Hypothalamus (tissue), 51 donors: ENCODE measurements at places on chromosomes 4 and X.

- DNase-seq, result no peak
These were observed 1.2 kb downstream of the TMSB4X start for GRCh38 chrX:12975991-12976558.

GRCh38 chr4:141004823-141005222, 128.4 kb downstream of the RNF150 start:
- DNase-seq, result no peak

- DNase-seq, result no peak
These were observed 547.5 kb downstream of the NLGN4X start for GRCh38 chrX:5681159-5681558.

DNA sequence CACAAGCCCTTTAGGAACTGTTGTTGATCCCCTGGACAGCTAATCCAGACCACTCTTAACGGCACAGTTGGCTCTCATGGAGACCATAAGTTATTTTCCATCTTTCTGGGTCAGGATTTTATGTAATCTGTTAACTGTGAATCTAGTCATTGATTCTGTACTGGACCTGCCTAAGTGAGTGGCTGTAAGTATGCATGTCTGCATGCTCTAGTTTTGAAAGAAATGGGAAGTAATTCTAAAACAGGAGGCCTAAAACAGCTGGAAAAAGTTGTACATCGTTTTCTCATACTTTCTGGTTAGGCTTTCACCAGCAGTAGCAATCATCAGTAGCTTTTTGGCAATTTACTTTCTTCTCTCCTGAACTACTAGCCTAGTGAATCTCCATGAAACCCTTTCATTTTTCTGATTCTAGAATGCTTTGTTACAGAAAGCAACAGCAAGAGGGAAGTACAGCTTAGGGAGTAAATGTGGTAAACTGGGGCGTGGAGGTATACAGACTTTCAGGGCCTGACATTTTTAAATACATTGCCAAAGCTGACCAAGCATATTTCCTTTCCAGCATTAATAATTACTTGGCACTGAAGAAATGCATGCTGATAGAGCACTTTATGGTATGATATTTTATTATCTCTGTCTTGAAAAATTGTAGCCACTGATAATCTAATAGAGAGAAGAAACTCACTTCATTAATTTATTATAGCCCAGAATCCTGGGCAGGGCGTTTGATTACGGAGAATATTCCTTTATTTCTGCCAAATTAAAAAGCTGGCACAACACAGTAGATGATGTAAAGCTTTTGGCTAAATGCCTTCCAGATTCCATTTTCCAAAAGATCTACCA, 202.7 kb downstream of the BANK1 start:
- no peak for DNase-seq

DNA sequence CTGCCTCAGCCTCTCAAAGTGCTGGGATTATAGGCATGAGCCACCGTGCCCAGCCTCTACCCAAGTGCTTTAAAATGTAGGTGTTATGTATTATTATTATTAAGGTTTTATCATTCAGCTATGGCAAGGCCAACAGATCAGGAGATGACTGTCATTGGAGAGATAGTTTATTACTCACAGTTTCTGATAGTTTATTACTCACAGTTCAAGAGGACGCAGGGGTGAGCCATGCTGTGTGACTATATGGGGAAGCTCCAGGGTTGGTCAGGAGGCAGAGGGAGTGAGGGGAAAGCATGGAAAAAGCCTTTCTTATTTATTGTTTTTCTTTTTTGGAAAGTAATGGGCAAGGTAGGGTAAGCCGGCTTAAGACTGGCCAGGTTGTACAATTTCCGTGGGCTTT, 25.4 kb upstream of the ARSD start:
- no peak for DNase-seq

GRCh38 chr4:100311181-100311580, 120.9 kb upstream of the DDIT4L start:
- no peak for DNase-seq

GRCh38 chr4:37845201-37845600, 18.7 kb downstream of the PGM2 start:
- DNase-seq, result no peak

DNA sequence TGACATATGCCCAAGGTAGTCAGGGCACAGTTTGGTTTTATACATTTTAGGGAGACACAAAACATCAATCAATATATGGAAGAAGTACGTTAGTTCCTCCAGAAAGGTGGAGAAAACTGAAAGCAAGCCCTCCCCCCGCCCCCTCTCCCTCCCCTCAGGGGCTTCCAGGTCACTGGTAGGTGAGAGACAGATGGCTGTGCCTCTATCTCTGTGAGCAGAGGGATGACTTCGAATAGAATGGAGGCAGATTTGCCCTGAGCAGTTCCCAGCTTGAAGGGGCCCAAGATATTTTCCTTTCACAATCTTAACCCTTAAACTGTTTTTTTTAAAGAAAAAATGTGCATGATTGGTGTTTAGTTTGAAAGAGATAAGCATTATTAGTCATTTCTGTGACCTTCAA, 114.0 kb downstream of the PCDH10 start:
- DNase-seq, result no peak

DNA sequence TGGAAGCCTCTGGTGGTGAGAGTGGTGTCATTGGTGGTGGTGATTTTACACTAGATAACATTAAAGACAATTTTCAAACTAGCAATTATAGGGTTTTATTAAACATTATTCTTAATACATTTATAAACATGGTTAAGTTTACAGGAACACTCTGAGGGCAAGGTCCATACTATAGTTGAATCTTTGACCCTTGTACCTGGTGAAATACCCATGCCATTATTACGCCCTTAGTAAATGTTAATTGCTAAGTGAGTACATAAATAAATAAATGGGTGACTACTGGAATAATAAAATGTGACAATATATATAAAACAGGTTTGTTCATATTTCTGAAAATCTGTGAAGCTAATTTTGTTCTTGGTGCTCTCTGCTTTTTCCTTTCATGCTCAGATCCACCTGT, 13.6 kb upstream of the CLNK start:
- DNase-seq, result no peak

- no peak for DNase-seq
These were observed 1993.8 kb downstream of the ARAP2 start for GRCh38 chr4:34250562-34250961.

DNA sequence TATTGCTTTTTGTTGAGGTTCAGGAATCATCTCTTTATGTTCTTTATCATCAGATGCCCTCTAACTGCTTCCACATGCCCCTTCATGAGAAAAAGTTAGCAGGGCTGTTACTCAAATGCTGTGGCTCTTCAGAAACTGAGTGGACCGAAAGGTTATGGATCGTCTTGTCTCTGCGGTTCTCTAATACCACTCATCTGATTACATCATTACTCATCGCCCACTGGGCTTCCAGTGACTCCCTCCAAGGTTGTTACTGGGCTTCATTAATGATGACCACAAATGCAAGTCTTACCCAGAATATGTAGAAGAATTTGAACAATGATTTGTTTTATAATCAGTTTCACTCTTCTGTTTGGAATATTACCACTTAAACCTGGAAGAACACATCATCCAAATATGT, 67.7 kb downstream of the RWDD4 start:
- no peak for DNase-seq

DNA sequence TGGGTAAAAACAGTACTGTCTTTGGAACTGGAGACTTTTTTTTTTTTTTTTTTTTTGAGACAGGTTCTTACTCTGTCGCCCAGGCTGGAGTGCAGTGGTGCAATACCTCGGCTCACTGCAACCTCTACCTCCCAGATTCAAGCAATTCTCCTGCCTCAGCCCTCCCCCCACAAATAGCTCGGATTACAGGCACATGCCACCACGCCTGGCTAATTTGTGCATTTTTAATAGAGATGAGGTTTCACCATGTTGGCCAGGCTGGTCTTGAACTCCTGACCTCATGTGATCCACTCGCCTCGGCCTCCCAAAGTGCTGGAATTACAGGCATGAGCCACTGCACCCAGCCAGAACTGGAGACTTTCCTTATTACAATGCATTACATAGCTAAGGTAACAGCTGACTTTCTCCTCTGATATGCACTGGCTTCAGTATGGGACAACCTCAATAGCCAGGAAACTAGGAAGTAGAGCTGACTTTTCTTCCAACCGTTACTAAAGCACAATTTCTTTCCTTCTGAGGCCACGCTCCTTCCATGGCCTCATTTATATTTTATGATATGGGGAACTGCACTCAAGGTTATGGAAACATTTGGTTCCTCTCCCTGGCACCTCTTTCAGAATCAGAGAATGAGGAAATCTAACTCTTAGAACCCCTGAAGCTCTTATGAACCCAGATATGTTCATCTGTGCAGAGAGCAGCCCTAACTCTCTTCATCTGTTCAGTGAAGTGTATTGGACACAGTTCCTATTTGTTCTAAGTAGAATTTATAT, 53.5 kb upstream of the FAM9B start:
- no peak for DNase-seq

GRCh38 chr4:81256059-81256970, 41.3 kb upstream of the PRKG2 start:
- DNase-seq, result no peak

DNA sequence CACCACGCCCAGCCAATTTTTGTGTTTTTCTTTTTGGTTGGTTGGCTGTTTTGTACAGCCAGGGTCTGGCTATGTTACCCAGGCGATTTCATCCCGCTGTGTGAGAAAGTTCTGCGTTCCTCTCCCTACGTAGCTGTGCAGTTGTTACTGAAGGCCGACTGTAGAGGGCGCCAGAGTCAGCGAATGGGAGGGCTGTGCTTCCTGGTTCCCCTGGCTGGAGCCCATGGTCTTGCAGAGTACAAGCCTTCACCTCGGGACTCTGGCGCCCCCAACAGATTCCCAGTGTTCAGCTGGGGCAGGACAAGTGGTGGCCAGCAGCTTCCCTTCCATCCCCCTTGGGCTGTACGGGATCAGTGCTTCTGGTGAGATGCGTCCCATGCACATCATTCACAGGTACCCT, 5.6 kb upstream of the CT45A1 start:
- no peak for DNase-seq

DNA sequence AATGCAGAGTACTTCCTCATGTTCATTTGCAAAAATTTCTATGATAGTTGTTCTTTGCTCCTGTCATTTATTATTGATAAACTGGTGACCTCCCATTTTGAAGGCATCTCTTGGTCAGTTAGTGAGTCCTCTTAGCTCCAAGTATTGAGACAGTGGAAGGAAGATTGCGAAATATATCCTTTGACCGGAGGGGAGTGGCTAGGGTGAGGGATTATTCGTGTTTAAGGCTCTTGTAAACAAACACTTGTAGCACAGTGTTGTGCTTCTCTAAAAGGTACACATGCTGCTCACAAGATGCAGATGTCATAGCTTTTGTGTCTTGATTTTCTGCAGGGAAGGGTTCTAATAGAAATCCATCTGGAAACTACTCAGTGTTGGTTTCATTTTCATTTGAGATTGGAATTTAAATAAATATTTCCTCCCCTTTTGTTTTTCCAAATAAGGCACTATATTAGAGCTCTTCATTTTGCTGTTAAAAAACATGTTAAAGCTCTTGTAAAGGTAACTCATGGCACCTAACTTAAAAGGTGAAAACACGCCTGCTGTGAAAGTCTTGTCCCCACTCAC, 21.8 kb downstream of the TXLNG start:
- DNase-seq, result no peak

DNA sequence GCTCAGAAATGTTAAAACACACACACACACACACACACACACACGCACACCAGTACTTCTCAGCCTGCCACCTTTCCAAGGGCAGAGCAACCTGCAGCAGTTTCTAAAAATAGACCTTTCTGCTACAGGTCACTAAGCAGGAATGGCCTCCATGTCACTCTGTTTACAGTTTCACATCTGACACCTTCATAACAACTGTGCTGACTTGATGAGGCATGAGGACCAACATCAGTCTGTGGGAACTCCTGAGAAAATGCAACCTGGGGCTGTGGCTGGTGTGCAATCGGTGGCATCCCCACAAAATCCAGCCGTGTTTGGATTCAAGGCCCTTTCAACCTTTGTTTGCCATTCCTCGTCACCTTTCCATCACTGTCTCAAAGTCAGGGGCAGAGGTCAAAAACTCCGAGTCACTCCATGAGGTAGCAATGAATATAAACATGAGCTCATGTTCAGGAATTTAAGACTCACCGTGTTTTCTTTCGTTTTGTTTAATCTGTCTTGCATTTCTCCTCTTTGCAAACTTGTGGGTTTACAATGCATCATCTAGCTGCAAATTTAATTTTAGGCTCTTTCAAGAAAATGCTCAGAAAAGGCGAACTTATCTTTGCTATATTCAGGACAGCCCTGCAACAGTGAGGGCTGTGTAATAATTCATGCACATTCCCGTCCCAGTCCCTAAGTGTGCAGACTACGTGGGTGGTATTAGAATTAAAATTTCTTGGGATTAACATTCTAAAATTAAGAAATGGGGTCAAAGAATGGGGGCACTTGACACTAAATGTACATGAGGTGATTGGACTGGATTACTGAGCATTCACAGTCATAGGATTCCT, 135.3 kb downstream of the SHROOM3 start:
- DNase-seq, result no peak
